Stimulated activated CD4-positive, alpha-beta T cell treated with anti-CD3 and anti-CD28 coated beads, Interleukin-12 subunit alpha, Interleukin-12 subunit beta, amount 100 ng/mL, for 48 hours (primary cell): ENCODE measurements at places on chromosomes 1 and 21.

DNA sequence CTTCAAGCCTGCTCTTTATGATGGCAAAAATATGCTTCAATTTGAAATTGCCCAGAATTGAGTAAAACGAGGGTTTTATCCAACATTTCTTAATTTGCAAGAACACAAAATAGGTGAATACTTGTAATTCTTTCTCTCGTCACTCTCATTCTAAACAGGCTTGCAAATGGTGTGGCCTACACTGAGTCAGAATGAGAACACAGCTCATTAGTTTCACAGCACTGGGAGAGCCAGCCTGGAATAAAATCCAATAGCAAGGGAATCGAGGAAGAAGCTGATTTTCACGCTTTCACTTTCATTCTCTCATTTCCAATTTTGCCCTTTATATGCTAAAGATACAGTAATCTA, 537.5 kb downstream of the LTN1 start:
- DNase-seq, result no peak

DNA sequence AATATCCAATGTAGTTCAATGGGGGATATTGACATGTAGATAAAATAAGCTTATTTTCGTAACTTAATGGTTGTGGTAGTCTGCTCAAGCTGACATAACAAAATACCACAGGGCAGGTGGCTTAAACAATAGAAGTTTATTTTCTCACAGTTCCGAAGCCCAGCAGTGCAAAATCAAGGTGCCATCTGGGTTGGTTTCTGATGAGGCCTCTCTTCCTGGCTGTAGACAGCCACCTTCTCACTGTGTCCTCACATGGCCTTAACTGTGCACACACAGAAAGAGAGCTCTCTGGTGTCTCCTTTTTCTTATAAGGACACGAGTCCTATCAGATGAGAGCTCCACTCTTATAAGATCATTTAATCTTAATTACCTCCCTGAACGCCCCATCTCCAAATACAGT, 64.8 kb upstream of the IPO9 start:
- no peak for DNase-seq

GRCh38 chr1:156858959-156859522, at the start of gene INSRR:
TSS of gene INSRR (minus strand) at chr1:156859117. CDS start at chr1:156858621, 496 bp downstream.
- no peak for DNase-seq

DNA sequence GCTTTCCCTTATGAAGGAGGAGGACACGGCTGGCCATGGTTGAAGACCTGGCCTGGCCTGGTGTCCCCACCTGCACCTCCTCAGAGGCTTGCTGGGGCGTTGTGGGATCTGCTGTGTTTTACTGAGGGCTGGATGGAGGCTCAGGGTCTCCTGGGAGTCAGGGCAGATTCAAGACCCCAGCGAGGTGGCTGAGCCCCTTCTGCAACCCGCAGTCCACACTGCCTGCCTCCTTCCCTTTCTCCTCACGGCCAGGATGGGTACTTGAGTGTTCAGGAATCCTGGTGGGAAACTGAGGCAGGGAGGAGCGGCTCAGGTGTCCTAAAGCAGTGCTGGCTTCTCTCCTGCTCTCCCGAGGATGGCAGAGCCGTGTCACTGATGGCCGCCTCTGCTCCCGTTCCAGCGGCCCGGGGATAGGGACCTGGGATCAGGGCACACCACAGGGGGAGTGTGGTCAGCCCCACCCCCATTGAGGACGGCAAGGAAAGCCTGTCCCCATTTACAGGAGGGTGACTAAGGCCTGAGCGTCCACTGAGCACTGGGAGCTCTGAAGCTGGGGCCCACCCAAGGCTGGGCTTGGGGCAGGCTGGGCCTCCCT, 47.5 kb downstream of the TRPM2 start:
- no peak for DNase-seq

DNA sequence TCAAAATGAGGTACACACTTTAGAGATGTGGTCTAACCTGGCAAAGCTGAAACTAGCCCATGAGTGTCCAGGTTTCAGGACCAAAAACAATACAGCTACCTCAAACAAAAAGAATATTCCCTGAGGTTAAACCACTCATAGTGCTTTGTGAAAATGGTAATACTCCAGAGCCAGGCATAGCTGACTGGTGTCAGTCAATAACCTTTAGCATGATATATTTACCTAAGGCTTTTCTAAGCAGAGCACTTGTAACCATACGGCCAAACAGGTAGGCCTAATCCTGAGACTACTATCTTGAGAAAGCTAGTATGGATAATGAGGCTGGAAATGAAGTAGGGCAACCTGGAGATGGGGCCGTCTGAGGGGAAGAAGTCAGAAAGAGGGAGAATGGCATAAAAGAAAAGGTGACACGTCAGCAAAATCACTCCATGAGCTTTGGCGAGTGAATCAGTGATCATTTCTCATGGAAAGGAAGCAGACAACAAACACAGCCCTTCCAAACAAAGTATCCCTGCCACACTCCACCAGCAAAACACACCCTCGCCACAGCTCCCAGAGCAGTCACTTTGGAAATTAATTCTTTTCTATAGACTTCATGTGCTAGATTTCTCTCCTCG, 1.7 kb upstream of the LRRC52 start:
- DNase-seq, result no peak

DNA sequence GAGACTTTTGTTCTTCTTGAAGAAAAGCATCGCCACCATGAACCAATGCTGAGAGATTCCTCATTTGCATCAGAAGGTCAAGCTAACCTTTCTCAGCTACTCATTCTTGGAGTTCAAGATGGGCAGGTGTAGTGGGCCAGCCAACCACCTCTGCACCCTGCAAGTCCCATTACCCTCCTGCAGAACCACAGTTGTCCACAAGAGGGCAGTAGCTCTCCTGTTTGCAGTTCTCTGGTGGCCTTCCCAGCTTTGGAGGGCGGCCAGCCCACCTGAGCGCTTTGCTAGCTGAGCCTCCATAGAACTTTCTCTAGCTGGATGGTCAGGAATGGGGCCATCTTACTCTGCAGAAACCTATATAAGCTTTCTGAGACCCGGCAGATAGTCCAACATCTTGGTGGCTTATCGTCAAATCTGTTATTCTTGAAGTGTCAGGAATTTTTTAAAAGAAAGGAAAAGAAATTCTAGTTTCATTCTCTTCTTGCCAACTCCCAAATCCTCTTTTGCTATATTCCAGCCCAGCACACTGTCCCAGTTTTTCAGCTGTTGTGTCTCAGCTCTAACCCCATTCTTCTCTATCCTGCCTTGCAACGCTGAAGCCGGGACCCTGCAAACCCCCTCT, 11.0 kb upstream of the LMX1A start:
- peak; percentile 87 for DNase-seq

GRCh38 chr1:248817065-248817464, 8.7 kb downstream of the SH3BP5L start:
- DNase-seq, result no peak

- no peak for DNase-seq
Observed at GRCh38 chr1:167054946-167055630, 35.1 kb downstream of the GPA33 start.

- no peak for DNase-seq
Observed at GRCh38 chr1:22111115-22111514, 31.8 kb downstream of the WNT4 start.

DNA sequence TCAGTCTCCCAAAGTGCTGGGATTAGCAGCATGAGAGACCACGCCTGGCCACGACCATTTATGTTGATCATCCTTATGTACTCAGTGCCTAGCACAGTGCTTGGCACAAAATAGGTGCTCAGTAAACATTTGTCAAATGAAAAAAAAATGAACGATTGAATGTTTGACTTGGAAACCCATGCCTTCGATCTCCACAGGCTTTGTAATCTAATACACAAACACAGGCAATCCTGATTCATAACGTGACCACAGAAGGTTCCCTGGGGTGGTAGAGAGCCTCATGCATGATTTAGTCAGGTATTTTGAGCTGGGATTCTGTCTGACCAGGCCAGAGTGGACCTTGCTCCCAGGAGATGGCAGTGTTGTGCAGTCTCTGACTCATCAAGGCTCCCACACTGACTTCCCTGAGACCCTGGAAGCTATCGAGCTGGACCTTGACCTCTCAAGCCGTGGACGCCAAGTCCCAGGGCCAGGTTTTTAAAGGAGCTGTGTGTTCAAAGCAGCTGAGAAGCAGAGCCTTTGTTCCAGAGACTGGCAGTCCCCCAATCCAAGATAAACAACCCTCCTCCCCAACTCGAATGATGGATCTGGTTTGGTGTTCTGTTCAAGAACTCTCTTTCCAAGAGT, 81.1 kb downstream of the PGM1 start:
- DNase-seq, result no peak

DNA sequence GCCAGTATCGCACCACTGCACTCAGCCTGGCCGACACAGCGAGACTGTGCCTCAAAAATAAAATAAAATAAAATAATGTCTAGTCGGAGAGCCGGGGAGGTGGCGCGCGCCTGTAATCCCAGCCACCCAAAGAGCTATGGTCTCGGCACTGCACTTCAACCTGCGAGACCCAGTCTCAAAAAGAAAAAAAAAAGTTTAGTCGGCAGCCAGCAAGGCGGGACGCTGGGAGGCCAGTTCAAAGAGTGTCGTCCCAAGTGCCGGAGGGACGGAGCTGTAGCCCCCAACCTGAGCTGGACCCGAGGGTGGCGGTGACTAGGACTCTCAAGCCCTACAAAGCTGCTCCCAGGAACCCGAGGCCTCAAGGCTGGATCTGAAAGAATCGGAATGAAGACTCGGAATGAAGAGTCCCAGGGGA, 632 bp upstream of the FALEC start:
- no peak for DNase-seq

- peak; percentile 92 for DNase-seq
Observed at GRCh38 chr1:109546311-109547109, 1.9 kb upstream of the GNAI3 start.

GRCh38 chr1:206029484-206029883, 5.8 kb upstream of the CTSE start:
- DNase-seq, result no peak

DNA sequence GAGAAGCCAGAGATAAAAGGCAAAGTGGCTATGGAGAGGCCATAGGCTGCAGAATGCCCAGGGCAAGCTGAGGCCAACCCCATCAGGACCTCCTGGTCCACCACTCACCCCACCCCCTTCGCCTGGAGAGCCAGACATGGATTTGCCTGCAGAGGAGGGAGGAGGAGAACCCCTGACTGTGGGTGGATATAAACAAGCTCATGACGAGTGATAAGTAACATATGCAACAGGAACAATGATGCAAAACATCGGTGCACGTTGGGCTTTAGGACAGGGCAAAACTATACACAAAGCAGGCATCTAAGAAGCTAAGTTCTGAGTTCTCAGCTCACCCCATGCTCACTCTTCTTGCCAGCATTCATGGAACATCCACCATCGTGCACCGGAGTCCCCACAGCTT, 150.3 kb downstream of the ETS2 start:
- DNase-seq, result no peak
